ENCODE measurements at places on chromosomes 7 and 10.

GRCh38 chr10:19824381-19825342 lies 8.4 kb downstream of the PLXDC2 start:
- no peak for DNase-seq

GRCh38 chr7:479115-479947 lies 40.3 kb downstream of the PDGFA start:
- DNase-seq, result no peak

DNA sequence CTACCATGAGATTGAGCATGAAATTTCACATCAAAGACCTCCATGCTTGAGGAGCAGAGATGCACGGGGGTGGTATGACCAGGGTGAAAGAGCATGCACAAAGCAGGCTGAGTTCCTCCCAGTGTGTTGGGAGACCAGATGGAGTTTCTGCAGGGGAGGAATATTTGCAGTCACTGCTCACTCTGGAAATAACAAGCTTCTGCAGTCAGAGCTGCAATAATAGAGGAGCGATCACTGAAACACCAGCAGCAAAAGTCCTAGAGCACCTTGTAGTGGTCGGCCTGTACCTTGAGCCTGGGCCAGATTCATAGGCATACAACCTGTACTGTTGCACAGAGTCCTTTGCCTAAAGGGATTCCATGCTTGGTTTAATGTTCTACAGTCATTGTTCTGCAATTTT lies 184.5 kb upstream of the SP8 start:
- DNase-seq, result no peak

DNA sequence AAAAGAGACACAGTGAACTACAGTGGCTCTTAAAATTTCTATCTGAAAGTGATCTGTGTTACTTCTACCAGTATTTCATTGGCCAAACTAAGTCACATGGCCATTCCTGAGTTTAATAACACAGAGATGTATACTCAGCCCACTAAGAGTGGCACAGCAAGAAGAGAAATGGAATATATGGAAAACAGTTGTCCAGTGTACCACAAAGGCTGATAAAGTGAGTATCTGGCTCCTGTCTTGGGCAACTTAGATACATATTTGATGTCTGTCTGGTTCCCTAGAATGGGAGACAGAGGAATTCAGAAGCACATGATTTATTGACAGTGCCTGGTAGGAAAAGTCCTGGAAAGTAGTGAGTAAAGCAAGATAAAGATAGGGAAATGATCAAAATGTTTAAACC lies 10.1 kb upstream of the PON1 start:
- DNase-seq, result no peak

GRCh38 chr10:100535338-100535714 lies 417 bp upstream of the HIF1AN start:
- DNase-seq, result no peak

DNA sequence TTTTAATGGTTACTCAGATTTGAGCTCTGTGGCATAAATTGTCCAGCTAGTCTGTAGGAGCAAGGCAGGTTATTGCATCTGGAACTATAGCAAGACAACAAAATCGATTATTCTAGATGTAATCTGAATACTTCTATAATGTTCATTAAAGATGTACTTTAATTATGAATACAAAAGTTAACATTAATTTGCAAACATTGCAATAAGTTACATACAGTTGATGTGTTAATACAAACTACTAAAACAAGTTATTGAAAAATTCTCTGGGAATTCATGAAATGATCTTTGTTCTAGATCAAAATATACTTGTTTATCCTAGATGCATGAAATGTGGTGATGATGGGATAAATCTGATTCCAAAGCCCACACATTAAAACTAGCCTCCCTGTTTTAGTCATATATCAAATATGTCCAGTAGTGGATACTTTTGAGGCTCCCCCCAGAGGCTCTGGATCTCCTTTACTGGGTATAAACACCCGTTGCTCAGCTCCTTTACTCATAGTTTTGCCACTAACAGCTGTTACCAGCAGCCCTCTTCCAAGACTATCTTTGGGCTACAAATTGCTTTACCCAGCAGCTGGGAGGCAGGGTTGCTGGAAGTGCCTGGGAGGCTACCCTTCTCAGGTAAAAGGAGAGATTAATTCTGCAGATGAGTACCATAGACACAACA lies 78.1 kb downstream of the ARL4A start:
- DNase-seq, result no peak

DNA sequence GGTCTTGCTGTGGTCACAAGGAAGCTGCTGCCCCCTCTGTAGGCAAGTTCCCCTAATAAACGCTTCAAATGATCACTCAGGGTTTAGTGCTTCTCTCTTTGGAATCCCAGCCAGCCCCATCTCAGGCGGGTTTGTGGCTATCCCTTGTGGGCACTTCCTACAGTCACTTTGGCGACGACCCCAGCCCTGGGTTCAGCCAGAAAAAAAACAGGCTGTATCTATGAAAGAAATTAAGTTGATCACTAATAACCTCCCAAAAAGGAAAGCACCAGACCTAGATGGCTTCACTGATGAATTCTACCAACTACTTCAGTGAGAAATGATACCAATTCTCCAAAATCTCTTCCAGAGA lies 208.2 kb downstream of the MAD1L1 start:
- no peak for DNase-seq

DNA sequence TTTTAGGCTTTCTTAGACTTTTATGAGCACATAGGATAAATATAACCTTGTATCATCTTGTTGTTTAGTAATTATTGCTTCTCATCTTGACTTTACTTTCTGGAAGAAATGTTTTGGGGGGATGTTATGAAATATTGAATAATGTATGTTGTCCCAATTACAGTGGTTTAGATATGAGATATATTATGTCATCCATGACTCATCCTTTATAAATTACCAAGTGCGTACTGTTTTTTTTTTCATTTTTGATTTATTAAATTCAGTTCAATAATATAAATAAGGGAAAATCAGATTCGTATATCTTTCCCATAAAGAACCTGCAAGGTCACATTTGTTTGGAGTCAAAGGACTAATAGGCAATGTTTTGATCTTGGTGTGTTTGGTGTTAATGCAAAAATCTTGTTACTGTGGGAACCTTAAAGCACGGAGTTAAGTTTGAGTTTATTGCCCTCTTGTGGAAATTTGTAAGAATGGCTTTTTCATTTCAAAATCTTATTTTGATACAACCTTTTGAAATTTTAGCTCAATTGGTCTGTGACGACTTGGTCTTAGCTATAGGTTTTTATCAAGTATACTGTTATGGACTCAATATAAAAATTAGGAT lies 108.6 kb downstream of the SRI start:
- DNase-seq, result no peak
